ENCODE measurements at places on chromosomes 2 and 18.

DNA sequence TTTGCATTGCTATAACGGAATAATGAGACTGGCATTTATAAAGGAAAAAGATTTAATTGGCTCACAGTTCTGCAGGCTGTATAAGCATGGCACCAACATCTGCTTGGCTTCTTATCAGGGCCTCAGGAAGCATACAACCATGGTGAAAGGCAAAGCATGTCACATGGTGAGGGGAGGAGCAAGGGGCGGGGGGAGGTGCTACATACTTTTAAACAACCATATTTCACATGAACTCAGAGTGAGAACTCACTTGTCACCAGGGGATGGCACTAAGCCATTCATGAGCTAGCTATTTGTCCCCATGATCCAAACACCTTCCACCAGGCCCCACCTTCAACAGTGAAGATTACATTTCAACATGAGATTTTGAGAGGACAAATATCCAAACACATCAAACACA, 188.7 kb downstream of the MBD5 start:
- DNase-seq, result no peak

GRCh38 chr2:221443645-221444044, 128.5 kb downstream of the EPHA4 start:
- no peak for DNase-seq

- no peak for DNase-seq
Observed at GRCh38 chr2:109317471-109318095, 188.6 kb downstream of the SH3RF3 start.

- DNase-seq, result no peak
Observed at GRCh38 chr2:214310319-214310718, 100.5 kb upstream of the VWC2L start.

DNA sequence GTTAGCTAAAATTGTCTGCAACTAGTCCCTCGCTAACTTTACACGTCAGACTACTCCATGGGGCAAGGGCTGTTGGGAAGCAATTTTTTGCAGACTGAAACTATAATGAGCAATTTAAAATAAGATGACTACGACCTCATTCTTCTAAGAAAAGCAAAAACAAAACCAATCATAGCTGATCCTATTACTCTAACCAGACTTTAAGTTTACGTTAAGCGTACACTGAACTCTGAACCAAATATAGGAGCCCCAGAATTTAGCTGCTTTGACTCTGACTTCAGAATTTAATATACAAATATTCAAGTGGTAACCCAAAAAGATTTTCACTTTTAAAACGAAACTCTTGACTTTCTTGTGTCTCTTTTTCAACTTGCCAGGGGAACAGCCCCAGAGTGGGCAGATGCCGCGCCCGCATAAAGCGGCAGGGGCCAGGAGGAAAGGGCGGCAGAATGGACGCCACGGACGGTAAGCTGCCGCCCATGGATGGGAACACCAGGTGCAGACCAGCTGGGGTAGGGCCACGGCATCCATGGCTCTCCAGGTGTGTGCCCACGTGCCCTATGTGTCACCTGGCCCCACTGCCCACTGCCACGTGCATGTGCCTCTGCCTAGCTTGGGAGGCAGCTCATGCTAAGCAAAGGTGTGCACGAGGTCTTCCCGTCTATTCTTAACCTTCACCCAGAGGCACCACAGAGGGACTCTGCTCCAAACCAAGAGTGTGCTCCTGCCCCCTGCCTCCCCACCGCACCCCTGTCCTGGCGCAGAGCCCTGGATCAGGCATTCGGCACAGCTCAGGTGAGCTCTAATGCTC, 217.6 kb downstream of the HDAC4 start:
- DNase-seq, result no peak
